ENCODE measurements at places on chromosomes 3 and 15.

GRCh38 chr3:54891540-54891897, 36.3 kb downstream of the LRTM1 start:
- H3K4me3 ChIP-seq, result no peak overlapping the region
- H3K27ac ChIP-seq, result no peak overlapping the region
- no peak for DNase-seq
- H3K4me1 ChIP-seq, result no peaks in the 10 kb centered on the region
- no peaks in the 10 kb centered on the region for H3K27me3 ChIP-seq

DNA sequence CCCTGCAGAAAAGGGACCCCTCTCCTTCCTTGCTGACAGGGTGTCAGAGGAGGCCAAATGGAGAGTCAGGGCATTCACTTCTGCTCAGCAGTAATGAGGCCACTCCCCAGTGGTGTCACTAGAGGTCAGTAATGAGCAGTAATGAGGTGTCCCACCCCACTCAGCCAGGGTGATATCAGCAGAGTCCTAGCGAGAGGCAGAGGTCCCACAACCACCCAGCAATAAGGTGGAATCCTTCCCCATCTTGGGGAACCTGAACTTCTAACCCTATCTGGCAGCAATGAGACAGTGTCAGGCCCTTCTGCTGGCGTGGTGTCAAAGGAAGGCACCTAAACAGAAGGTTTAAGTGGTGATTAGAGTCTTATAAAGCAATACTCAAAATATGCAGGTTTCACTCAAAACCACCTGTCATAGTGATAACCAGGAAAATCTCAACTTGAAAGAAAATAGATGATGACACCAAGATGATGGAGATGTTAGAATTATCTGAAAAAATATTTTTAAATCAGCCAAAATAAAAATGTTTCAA, 12.9 kb downstream of the OCA2 start:
- H3K27me3 ChIP-seq, result peaks cover 33% of the 10 kb centered on the region
- no peak overlapping the region for H3K27ac ChIP-seq
- H3K4me1 ChIP-seq, result peaks cover 2% of the 10 kb centered on the region
- no peaks in the 10 kb centered on the region for H3K36me3 ChIP-seq

- H3K4me3 ChIP-seq, result no peak overlapping the region
- no peaks in the 10 kb centered on the region for H3K27me3 ChIP-seq
- H3K4me1 ChIP-seq, result no peaks in the 10 kb centered on the region
- peaks cover 2% of the 10 kb centered on the region for H3K36me3 ChIP-seq
Observed at GRCh38 chr3:17505856-17506255, 236.6 kb downstream of the TBC1D5 start.

DNA sequence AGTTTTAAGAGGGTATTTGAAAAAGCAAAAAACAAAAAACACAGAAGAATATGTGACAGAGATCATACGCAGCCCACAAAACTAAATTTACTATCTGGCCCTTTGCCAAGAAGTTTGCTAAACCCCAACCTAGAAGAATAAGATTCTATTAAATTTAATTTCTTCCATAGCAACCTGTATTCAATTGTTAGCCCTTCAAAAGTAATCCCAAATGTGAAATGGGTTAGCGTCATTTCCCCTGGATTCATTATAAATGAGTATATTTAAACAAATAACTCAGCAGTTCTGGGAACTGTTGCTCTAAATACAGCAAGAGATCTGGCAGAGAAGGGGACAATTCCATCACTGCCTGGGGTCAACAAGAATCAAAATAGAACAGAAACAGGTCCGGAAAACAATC, 56.8 kb downstream of the CERS3 start:
- DNase-seq, result no peak
- no peak overlapping the region for H3K4me3 ChIP-seq
- H3K27ac ChIP-seq, result no peak overlapping the region
- H3K36me3 ChIP-seq, result peaks cover 2% of the 10 kb centered on the region
- no peaks in the 10 kb centered on the region for H3K27me3 ChIP-seq

DNA sequence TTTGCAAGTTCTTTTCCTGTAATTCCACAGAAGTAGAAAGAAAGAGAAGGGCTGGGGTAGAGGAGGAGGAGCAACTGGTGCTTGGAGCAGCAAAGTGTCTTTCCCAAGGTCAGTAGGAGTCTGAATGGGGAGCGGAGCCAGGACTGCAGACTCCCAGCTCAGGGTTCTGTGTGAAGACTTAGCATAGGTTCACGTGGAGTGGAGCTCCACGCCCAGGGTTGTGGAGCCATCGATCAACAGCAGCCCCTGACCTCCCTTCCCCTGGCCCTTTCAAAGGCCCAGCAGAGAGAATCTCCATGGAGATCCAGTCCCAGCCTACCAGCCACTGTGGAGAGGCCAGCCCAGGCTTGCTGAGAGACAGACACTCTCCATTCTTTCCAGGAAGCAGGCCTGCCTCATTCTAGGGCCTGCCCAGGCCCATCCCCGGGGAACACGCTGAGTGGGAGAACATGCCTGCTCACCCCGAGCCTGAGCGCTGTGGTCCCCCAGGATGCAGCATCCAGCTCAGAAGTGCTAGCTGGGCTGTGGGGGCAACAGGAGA, 62.1 kb downstream of the CORO2B start:
- H3K36me3 ChIP-seq, result no peaks in the 10 kb centered on the region
- H3K4me1 ChIP-seq, result peaks cover 3% of the 10 kb centered on the region
- DNase-seq, result no peak
- H3K27ac ChIP-seq, result no peak overlapping the region
- H3K27me3 ChIP-seq, result peaks cover 13% of the 10 kb centered on the region

- no peak for DNase-seq
- H3K27ac ChIP-seq, result no peak overlapping the region
- peaks cover 78% of the 10 kb centered on the region for H3K27me3 ChIP-seq
- peak overlapping the region; percentile 85 for H3K4me3 ChIP-seq
- H3K4me1 ChIP-seq, result peaks cover 13% of the 10 kb centered on the region
Observed at GRCh38 chr15:61227950-61228936, 859 bp downstream of the RORA start.
